ENCODE measurements at places on chromosomes 6 and 20.

GRCh38 chr20:4681991-4682401 lies 39.7 kb upstream of the PRND start:
- no peak for DNase-seq

- DNase-seq: no peak
Observed at GRCh38 chr6:3200682-3201081, 26.8 kb downstream of the TUBB2B start.

- no peak for DNase-seq
Observed at GRCh38 chr20:62428396-62429295, 1.3 kb upstream of the RBBP8NL start.

- no peak for DNase-seq
Observed at GRCh38 chr6:43014434-43014909, 423 bp downstream of the KLHDC3 start.

GRCh38 chr6:35258336-35258735 lies 1.2 kb upstream of the ZNF76 start:
- no peak for DNase-seq

DNA sequence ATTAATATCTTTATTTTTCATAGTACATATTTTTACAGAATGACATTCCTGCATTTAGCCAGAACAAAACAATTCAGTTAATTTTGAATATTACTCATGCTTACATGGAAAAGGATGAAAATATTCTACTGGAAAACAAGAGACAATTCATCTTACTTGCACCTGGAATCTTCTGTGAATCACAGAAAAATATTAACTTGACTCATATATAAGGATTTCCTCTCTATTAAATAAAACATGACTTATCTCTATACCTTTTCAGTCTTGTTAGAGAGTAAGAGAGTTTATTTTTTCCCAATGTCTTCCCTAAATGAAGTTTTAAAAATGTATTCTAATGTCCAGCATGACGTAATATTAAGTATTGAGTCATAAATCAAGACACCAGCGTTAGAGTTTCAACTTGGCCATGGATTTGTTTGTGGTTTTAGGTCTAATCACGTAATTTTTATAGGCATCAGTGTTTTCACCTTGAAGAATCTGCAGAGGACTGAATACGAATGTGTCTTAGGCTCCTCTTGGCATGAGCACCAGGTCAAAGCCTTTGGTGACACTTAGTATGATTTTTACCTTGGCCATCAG lies 445.1 kb upstream of the JAG1 start:
- DNase-seq: no peak

GRCh38 chr6:67141005-67141404 lies 1434.0 kb upstream of the EYS start:
- DNase-seq: no peak

- no peak for DNase-seq
Observed at GRCh38 chr6:12595161-12595811, 121.3 kb upstream of the PHACTR1 start.

GRCh38 chr6:138032571-138032970 lies 74.6 kb downstream of the PERP start:
- no peak for DNase-seq

DNA sequence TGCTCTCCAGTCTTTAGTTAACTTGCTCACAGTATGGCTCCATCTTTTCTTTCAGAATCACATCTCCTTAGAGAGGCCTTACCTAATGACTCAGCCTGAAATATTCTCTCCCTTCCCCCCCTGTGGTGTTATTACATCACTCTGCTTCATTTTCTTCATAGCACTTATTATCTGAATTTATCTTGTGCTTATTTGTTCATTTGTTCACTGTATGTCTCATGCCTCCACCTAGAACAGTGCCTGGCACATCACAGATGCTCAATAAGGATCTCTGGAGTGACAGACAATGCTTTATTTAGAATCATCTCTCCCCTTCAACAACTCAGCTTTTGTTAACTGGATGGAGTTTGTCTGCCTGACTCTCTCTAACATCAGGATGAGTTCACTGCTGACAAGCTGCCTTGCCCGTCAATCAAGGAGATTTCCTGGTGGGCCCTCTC lies 96.6 kb upstream of the MAN1A1 start:
- DNase-seq: no peak

- DNase-seq: no peak
Observed at GRCh38 chr6:136893187-136893586, 28.9 kb upstream of the SLC35D3 start.

DNA sequence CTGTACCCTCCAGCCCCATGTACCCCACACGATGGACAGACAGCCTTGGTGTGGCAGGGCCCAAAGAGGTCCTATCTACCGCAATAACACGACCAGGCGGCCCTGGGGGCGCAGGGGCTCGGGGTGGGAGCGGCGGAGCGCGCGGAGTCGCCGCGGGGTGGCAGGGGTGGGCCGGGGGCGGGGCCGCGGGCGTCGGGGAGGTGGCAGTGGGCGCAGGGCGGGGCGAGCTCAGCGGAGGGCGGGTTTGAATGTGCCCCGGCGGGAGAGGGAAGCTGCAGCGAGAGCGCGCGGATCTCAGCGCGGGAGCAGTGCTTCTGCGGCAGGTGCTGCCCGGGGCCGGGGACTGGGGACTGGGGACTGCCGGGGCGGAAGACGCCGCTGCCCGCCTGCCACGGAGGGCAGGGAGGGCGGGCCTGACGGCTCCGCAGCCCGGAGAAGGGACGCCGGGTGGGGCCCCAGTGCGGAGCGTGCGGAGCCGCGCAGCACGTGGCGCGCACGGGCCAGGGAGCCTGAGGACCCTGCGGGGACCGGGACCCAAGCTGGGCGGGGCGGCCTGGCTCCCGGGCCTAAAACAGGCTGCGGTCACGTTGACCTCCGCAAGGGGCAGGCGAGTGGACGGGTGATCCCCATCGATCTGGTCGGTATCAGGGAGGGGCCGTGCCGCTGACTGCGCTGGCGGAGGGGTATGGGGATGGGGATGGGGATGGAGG lies at the start of gene SLC29A1:
TSS of gene SLC29A1 (plus strand) at position 277 of the 710 bp plus-strand sequence. CDS start 3,719 bp downstream, outside the sequence.
- DNase-seq: peak; percentile 66

- no peak for DNase-seq
Observed at GRCh38 chr6:227074-227782, 65.1 kb upstream of the DUSP22 start.

- no peak for DNase-seq
Observed at GRCh38 chr20:3472105-3472504, 1.3 kb downstream of the ATRN start.

GRCh38 chr20:45405571-45406259 lies 2.4 kb upstream of the DBNDD2 start:
- DNase-seq: no peak

- no peak for DNase-seq
Observed at GRCh38 chr6:84738996-84739865, 25.2 kb downstream of the TBX18 start.

DNA sequence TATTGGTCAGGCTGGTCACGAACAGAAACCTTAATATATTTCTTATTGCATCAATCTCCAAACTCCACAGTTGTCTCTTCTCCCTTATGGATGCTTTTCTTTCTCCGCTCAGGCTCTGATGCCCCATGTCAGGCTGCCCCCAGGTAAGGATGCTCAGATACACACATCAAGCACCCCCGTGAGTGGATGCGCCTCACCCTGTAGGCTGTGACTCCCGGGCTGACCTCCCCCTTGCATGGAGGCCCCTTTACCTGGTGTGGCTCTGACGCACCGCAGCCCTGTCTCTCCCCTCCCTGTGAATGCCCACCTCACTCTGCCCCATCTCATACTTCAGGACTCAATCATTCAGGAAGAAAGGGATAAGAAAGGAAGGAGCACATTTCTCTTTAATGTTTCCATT lies 19.1 kb upstream of the RANBP9 start:
- no peak for DNase-seq

DNA sequence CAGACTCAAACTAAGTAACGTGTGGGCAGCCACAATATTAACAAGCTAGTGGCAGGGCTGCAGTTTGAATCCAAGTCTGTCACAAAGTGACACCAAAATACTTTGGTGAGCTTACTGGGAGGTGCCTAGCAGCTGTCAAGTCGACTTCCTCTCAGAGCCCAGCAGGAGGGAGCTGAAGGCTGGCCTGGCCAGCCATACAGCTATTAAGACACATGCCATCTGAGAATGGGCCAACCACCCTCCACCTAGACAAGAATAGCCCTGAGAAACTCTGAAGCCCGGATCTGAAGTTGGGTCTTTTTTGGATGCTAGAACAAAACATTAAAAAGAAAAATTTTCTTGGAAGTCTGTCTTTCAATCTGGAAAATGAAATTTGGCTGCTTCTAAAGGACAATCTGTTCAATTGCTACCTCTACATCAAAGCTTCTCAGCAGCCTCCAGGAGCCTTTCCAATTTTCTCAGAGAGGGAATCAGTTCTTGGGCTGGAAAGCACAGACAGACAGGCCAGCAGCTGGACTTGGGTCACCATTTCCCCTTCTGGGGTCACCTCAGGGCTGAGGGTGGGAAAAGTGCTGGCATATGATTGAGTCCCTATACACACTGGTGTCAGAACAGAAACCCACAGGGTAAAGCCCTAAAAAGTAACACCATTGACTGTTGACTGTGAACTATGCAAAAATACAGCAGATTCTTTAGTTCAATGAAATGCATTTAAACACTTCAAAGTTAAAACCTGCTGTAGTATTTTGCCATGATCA lies 42.9 kb downstream of the UQCC1 start:
- no peak for DNase-seq

DNA sequence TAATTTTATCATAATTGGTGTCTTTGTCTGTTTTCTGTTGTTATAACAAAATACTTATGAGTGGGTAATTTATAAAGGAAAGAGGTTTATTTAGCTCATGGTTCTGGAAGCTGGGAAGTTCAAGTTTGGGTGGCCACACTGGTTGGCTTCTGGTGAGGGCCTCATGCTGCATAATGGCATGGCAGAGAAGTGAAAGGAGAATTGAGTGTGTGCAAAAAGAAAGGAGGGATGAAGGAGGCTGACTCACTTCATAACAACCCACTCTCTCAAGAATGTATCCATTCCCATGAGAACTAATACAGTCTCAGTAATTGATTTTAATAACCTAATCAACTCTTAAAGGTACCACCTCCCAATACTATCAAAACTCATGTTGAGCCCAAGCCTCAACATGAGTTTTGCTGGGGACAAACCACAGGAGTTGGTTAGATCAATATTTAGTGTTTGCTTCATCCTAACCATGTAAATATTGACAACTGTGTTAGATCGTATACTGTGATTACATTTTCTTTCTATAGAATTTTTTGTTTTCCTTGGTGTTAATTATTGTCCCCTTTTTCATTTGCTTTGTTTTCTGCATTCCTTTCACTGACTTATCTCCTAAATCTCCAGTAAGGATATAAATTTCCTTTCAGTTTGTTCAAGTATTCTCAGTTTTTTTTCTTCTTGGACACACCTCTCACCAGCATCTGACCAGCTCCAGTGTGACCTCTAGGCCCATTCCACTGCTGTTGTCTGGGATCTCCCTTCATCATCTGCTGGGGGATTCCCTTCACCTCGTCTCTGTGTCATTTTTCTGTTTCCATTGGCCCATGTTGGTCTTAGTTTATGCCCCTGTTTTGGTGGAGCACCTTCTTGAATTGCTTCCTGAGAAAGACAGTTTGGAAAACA lies 54.8 kb upstream of the SCGN start:
- no peak for DNase-seq

DNA sequence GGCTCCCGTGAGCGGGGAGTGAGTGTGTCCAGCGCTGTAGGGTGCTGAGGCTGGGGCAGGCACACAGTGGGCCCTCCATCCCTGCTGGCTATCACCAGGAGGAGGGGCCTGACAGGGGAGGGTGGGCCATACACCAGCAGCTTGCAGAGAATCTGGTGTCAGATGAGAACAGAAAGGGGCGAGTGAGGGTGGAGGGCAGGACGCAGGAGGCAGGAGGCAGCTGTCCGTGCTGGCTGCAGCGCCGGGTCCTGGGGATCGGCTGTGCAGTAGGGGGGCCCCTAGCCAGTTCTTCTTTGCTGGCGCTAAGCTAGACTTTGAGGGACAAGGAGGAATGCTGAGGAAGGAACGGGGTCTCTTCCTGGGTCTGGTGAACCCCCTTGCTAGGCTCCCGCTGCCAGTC lies 1.6 kb upstream of the CABLES2 start:
- no peak for DNase-seq

DNA sequence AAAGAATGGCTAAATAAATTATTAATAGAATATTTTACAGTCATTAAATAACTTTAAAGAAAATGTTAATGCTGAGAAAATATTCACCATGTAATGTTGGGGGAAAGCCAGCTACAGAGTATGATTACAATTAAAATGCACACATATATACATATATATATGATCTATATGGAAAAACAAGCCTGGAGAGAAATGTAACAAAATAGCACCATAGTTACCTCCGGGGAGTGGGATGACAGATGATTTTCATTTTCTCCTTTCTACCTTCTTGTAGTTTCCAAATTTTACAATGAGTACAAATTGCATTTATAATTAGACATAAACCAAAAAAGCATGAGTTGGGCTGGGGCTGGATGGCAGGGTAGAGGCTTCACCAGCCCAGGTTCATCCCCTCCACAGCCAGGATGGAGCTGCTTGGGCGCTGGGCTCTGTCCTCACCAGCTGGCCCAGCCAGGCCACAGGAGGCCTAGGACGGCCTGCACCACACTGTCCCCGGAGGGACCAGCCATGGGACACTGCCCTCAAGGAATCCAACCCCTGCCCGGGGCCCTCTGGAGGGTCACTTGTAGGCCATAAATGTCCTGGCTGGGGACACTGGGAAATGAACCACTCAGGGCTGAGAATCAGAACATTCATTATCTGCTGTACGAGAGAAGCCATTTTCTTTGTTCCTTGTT lies 10.3 kb downstream of the C20orf203 start:
- DNase-seq: no peak

- DNase-seq: no peak
Observed at GRCh38 chr20:44014807-44015732, 100.4 kb downstream of the TOX2 start.

GRCh38 chr20:50285376-50286173 lies 94.9 kb downstream of the CEBPB start:
- no peak for DNase-seq

- DNase-seq: no peak
Observed at GRCh38 chr20:50713657-50714101, 17.7 kb upstream of the PARD6B start.

DNA sequence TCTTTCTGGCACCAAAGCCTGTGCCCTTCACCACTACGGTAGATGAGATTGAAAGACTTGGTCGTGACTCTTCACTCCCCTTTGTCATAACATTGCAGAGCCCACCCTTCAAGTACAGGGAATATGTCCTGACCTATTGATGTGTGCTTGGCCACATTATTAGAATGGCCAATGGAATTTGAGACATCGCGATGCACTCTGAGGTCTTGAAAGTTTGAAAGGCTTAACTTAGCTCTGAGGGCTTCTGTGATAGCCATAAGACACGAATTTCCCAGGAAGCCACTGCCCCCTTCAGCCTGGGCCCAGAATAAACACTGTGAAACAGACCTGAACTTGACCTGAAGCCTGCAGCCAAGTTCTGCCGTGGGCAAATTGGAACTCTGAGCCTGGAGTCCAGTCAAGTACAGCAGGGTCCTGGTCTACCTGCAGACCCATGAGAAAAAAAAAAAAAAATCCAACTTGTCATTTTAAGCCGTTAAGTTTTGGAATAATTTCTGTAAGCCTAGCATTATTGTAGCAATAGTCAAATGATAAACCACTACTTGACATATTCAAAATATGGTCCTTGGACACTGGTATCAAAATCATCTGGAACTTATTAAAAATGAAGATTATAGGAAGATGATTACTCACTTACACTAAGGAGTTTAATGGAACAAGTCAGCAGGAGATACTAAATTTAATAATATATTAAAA lies 36.9 kb upstream of the TRAF3IP2 start:
- no peak for DNase-seq

GRCh38 chr6:3983778-3984177 lies 95.2 kb downstream of the FAM217A start:
- DNase-seq: no peak

- no peak for DNase-seq
Observed at GRCh38 chr20:47142774-47143170, 213.7 kb downstream of the ZMYND8 start.

- DNase-seq: no peak
Observed at GRCh38 chr20:39813190-39813829, 851.2 kb downstream of the DHX35 start.
